Activated CD4-positive, alpha-beta T cell treated with anti-CD3 and anti-CD28 coated beads for 4 hours (primary cell): ENCODE measurements at places on chromosomes 3 and 15.

GRCh38 chr15:100531204-100531603 is 2.5 kb upstream of the CERS3 start:
- no peak for DNase-seq

- DNase-seq: no peak
These were observed 278.3 kb downstream of the FGF12 start for GRCh38 chr3:192449036-192449435.

- DNase-seq: no peak
These were observed 285.6 kb downstream of the GRM7 start for GRCh38 chr3:7146529-7146928.

DNA sequence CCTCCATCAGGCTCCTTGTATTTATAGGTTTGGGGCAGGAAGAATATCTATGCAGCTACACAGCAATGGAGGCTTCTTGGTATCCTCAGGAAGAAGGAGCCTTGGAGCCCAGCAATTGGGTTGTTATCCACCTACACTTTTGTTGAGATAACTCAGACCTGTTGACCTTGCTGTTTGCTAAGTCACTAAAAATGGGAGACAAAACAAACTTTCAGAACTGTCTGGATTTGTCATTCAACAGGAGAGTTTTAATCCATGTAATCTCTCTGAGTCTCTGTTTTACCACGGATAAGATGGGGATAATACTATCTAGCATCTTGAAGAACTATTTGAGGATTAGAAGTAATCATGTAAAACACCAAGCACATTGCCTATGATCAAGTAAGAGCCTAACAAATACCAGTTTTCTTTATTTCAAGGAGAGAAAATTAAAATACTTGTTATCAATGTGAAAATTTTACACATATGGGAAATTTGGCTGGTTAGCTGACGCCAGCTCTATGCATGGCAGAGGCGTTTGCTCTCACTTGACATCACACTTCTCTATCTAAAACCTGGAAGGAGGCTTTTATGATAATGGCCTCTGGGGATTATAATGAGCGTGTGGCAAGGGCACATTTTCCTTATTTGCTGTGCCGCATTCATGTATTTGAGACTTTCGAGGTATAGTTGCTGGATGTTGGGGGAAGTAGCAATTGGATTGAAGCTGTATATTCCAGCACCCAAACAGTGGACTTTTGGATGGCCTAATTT is 215.6 kb downstream of the PDCD6IP start:
- no peak for DNase-seq

GRCh38 chr3:106392915-106393314 is 524.1 kb upstream of the CBLB start:
- DNase-seq: no peak

DNA sequence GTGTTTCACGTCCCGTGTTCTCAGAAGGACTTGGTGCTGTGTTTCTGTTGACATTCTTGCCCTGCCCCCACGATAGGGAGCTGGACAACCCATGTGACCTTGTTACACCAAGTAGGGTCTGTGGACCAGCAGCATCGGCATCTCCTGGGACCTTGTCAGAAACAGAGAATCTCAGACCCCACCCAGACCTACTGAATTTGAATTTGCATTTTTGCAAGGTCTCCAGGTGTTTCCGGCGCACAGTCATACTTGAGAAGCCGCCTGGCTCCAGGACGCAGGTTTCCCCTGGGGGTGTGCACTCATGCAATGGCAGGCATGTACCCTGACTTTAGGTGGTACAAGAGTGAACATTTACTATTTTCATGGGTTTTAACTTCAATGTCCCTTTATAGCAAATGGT is 117.9 kb downstream of the TLE3 start:
- DNase-seq: no peak

DNA sequence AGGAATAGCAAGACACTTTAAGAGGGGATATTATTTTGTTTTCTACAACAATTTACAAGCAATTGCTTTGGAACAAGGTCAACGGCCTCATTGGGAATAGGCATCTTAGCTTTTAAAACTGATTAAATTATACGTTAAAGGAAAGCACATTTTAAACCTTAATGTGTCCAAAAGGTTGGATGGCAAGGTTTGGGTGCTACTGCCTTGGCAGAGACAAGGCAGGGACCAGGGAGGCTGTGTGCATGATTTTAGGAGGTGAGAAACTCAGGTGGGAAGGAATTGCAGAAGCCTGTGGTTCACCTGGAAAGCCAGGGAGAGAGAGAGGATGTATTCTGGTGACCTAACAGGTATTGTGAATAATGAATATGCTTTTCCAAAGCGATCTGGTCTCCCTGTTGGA is 54.3 kb downstream of the TGFBR2 start:
- DNase-seq: no peak

DNA sequence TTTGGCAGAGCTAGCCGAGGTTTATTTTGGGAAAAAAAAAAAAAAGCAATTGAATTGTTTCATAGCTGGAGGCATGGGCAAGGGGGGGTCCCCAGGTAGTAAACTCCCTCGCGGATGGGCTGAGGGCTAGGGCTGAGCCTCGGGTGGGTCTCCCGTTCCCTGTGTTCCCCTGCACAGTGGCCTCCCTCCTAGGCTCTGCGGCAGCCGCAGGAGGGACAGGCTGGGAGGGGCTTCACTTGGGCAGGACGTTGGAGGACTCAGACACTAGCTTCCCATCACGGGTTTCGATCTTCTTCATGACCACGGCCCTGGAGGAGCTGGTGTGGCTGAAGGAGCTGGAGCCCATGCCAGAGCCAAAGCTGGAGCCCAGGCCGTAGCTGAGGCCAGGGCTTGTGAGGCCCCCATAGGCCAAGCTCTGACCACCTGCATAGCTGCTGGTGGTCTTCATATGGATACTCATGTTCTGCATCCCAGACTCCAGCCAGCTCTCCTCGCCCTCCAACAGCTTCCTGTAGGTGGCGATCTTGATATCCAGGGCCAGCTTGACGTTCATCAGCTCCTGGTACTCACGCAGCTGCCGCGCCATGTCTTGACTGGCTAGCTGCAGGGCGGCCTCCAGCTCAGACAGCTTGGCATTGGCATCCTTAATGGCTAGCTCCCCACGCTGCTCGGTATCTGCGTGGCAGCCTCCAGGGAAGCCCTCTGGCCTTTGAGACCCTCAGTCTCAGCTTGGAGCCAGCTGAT is 64.0 kb upstream of the CDAN1 start:
- no peak for DNase-seq

DNA sequence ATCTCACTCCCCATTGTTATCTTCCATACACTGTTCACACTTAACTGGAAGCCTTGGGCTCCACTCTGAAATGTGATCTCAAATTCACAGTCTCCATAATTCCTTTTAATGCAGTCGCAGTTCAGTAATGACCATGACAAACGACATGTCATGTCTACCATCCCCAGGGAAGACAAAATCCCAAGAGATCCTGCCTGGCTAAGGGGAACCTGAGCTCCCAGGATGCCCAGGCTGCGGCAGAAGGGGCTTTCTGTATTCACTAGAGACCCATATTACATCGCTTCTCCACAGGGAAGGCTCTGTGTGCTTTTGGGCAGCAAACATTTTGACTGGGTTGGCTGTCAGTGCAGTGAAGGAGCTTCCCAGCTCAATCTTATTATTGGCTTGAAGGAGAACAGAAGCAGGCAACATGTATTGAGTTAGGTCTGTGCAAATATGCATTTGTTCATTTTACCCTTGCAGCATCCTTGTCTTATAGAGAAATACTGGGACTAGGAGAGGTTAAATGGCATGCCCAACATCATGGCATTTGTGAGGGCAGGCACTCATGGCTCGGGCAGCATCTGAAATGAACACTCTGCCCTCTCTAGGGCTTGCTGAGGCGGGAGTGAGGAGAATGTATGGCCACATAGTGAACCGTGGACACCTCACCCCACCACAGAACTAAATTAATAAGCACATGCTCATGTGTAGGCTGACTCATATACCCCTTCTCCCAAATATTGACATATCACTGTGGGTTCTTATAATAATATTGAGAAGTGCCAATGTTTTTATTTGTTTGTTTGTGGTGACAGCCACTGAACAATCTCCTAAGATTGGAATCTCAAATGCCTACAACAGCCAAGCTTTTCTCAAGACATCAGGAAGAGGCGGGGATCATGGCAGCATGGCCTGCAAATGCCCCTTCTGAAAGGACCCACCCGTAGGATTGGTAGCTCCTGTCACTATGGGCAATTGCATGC is 141.6 kb upstream of the FOXB1 start:
- DNase-seq: no peak
